ENCODE measurements at places on chromosomes 5 and 9.

DNA sequence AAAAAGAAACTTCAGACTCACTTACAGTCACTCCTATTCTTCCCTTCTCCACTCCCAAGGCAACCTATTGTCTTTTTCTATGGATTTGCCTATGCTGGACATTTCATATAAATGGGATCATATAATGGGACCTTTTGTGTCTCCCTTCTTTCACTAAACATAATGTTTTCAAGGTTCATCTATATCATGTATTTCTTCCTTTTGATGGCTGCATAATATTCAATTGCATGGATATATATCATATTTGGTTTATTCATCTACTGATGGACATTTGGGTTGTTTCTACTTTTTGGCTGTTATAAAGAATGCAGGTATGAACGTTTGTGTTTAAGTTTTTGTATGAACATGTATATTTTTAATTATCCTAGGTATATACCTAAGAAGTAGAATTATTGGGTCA, 30.6 kb downstream of the ANKHD1 start:
- no peak for DNase-seq

DNA sequence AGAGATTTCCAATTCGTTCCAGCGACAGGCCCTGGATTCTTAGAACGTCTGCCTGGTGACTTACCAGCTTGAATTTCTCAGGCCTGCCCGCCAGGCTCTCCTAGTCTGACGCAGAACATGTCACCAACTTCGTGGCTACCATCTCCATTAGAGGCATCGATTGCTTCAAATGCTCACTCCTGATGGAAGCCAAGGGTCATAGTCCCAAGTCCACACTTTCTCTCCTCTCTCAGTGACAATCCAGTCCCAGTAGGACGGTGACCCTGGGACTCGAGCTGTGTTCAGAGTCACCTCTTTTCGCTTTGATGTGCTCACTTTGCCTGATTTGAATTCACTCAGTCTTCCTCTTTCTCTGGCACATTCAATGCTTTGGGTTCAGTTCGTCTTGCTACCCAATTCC, 94.8 kb downstream of the GADD45G start:
- DNase-seq = no peak

DNA sequence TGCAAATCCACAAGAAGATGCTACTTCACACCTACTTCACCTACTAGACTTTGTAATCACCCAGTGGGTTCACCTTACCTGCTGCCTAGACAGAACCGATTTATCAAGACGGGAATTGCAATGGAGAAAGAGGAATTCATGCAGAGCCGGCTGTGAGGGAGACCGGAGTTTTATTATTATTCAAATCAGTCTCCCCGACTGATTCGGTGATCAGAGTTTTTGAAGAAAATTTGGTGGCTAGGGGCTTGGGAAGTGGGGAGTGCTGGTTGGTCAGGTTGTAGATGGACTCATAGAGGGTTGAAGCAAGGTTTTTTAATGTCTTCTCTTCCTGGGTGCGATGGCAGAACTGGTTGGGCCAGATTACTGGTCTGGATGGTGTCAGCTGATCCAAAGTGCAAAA, 23.4 kb downstream of the SFXN1 start:
- DNase-seq = no peak

DNA sequence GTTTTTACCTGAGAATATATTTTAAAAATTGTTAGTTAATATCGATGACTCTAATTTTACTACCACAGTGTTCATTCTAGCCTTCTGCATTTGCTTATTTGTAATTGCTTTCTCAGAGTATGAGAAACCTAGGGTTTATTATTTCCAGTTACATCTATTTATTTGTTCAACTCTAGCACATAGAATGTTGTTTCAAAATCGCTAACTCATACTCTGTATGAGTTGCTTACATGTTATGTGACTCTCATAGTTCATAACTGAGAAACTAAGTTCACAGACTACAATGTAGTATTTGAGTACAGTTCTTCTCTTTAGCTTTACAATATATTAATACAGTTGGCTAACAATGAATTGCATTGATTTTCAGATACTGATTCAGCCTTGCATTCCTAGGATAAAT, 103.2 kb downstream of the MACROH2A1 start:
- no peak for DNase-seq

DNA sequence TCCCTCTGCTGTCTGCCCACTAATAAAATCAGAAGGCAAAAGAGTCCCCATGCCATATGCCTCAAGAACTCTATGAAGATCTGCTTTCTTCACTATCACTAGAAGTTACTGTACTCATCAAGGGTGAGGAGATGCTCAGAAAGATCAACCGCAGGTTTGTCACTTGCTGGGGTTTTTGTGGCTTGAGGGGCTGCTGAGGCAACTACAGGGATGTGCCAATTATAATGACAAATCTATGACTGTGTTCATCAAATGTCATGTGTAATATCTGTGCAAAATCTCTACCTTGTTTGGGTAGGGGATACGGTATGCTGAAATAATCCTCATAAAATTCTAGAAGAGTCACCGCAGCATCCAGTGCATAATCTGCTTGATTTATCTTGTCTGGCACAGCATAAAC, 13.0 kb downstream of the ERAP1 start:
- no peak for DNase-seq

GRCh38 chr5:12250454-12250853, 346.2 kb upstream of the CTNND2 start:
- DNase-seq = no peak

GRCh38 chr5:57900381-57900944, 417.9 kb upstream of the ACTBL2 start:
- no peak for DNase-seq

- DNase-seq = no peak
Observed at GRCh38 chr9:97511655-97512427, 10.4 kb downstream of the TMOD1 start.

DNA sequence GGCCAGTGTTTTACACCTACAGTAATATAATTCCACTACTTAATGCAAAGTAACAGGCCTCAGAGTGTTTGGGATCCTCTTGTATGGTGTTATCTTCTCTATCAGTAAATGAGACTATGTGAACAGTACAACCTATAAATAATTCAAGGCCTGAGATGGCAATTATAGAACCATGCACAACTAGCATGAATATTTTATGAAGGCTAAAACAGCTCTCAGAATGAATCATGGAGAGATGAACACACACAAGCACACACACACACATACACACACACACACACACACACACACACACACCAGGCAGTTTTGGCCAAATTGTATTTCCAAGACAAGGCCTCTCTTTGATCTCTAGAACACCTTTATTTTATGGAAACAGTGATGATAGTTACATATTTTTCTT, 224.9 kb downstream of the EBF1 start:
- no peak for DNase-seq

GRCh38 chr9:86585422-86586143, 231.4 kb upstream of the TUT7 start:
- peak; percentile 73 for DNase-seq

GRCh38 chr9:122336866-122337555, 33.8 kb upstream of the PTGS1 start:
- DNase-seq = no peak

DNA sequence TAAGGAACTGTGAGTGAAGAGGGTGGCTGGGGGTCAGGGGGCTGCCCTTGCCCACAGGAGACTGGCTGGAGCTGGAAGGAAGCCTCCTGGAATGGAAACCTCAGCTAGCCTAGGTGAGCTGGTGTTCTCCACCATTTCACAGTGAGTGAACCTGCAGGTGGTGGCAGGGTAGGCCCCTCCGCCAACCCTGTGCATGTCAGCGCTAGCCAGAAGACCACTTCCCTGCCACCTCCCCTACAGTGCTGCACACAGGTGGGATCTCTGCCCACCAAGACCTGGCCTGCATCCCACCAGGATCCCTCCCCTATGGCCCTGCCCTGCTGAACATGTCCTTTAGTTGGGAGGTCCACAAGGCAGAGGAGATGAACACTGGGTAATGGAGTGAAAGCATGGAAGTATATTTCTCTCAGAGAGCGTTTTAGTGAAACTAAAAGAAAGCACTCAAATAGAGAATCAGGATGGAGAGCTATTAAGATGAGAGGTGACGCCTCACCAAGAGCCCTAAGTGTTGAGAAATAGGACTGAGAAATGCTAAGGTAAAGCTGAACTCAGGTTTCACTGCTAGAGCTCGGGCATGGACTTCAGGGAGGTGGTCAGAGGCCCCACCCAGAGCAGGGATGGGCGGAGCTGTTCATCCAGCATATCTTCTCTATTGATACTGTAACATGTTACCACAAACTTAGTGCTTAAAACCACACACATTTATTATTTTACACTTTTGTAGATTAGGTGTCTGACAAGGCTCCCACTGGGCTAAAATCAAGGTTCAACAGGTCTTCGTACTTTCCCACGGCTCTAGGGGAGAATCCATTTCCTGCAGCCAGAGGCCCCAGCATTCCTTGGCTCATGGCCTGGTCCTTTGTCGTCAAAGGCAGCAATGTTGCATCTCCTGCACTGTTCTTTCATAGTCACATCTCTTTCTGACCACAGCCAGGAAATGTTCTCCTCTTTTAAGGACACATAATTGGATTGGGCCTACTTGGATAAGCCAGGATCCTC, 83.2 kb downstream of the DIRAS2 start:
- no peak for DNase-seq

- no peak for DNase-seq
Observed at GRCh38 chr5:61286446-61287132, 45.5 kb upstream of the ZSWIM6 start.

GRCh38 chr9:109894921-109895758, 115.1 kb downstream of the PALM2AKAP2 start:
- no peak for DNase-seq

- DNase-seq = no peak
Observed at GRCh38 chr9:86045654-86046053, 53.7 kb downstream of the GOLM1 start.

DNA sequence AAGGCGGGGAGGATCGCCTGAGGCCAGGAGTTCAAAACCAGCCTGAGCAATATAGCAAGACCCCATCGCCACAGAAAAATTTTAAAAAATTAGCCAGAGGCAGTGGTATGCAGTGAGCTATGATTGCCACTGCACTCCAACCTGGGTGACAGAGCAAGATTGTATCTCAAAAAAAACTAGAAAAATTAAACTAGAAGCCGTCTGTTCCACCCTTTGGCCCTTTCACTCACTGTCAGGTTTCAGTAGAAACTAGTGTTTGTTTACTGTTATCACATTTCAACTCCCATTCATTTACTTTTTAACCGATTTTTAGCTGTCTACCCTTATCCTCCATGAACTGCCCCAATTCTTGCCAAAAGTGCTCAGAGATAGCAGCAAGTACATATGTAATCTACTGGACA, 8.3 kb downstream of the UGCG start:
- no peak for DNase-seq

GRCh38 chr9:134552349-134552990, 89.1 kb upstream of the COL5A1 start:
- DNase-seq = no peak

DNA sequence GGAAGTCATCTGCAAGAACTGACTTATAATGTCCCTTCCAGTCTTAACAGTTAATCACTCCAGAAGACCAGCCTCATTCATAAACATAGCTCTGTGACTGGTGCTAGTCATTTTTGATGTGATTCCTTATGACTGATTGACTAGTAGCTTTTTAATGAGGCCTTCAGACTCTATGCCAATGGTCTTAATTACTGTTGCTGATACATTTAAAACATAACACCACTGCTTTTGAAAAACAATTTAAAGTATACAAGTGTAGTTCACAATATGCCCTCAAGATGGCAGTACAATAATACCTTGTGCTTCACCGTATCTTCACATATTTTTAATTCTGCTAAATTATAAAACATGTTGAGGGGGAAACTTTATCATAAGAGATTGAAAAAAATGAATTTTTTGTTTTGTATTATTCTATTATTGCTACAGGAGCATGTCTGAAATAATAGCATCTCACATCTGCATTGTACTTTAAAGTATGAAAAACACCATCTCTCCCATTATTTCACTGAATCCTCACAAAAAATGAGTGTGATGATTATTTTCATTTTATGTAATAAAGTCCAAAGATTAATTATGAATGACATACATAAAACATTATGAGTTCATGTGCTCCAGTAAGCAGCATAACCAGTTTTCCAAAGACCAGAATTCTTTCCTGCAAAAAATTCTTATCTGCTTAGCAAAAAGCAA, 55.2 kb upstream of the SHISAL2B start:
- DNase-seq = no peak

DNA sequence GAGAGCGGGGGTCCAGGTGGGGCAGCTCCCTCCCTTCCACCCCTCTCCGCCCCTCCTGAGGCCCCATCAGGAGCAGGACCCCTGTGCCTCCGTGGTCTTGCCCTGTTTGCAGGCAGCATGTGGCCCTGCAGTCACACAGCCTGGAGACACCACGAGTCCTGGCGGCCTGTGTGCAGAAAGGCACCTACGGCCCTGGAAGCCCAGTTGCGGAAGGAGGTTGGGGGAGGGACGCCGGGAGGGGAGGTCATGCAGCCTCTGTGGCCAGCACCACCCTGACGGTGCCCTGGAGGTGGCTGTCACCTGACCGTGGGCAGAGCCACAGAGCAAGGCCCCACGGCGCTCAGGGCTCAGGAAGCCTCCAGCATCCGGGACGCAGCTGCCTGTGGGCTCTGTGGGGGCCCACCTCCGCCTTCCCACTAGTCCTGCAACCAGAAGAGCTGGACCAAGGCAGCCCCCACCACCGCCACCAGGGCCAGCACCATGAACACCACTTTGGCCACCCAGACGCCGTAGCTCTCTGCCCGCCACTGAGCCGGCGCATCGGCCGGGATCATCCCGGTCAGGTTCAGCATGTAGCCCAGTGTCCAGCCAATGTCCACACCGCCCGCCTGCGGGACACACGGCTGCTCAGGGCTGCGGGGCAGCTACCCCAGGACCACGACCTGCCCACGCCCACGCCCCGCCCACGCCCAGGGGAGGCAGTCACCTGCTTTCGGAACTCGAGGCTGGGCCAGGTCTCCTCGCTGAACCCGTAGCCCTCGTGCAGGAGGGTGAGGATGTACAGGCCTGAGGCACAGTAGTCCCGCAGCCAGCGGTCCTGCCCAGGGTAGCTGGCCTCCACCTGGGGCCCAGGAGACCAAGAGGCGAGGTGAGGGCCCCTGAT, 6.4 kb downstream of the ENTPD8 start:
- DNase-seq = no peak

DNA sequence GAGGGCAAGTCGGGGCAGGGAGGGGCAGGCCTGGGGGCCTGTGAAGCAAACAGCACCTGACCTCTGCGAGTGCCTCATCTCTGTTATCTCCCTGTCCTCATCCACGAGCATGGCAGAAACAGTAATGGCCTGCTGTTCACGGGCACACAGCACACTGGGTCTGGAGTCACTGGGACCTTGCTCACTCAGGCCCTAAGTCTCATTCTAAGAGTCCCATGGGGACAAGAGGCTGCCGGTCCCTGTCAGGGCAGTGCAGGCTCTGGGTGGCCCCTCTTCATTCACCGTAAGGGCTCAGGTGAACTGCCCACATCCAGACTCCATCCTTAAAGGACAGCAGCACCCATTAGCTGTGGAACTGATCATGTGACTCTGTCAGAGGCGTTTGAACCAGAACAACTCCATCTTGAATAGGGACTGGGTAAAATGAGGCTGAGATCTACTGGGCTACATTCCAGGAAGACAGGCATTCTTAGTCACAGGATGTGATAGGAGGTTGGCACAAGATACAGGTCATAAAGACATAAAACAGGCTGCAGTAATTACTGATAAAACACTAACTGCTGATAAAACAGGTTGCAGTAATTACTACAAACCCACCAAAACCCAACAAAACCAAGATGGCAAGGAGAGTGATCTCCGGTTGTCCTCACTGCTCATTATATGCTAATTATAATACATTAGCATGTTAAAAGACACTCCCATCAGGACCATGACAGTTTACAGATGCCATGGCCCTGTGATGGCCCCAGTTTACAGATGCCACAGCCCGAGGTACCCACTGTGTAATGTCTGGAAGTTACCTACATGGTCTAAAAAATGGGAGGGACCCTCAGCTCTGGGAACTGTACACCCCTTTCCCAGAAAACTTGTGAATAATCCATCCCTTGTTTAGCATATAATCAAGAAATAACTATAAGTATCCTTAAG, 28.7 kb downstream of the BICD2 start:
- no peak for DNase-seq
